ENCODE measurements at places on chromosomes 1 and 21. TPM values are rescaled to one million over a fixed set of nuclear protein-coding genes. Genes with fewer than 3 reads are reported as not detected.

DNA sequence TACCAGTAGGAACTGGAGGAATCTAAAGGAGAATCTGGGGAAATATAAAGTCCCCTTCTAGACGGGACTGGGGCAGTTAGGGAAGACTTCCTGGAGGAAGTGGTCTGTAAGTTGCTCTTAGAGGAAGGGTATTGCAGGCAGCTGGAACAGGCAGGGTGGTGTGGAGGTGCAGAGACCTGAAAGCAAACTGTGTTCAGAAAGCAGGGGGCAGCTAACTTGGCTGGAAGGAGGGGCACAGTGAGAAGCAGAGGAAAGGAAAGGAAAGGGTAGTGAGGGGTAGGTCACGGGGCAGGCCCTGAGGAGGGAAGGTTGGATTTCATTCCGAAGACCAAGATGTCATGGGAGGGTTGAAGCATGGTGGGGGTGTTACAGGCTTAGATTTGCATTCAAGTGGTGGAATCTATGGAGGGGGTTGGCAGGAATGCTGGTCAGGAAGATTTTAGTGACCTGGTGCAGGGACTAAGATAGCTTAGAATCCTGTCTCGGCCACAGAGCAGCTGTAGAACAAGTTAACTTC lies 240.7 kb downstream of the FOXD2 start:
- H3K4me1 ChIP-seq, result no peaks in the 10 kb centered on the region
- H3K36me3 ChIP-seq, result no peaks in the 10 kb centered on the region
- no peak overlapping the region for H3K4me3 ChIP-seq
- H3K27ac ChIP-seq, result no peak overlapping the region

DNA sequence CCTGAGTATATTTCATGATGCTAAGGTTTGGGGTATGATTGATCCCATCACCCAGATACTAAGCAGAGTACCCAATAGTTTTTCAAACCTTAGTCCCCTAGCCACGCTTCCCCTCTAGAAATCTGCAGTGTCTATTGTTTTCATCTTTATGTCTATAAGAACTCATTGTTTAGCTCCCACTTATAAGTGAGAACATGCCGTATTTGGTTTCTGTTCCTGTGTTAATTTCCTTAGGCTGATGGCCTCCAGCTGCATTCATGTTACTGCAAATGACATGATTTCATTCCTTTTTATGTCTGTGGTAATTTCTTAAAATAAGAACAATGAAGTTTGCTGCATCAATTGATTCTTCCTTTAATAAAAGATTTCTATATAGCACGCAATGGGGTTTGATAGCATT lies 301.3 kb downstream of the PLPP3 start:
- DNase-seq, result no peak
- no peaks in the 10 kb centered on the region for H3K4me1 ChIP-seq
- no peak overlapping the region for H3K27ac ChIP-seq
- H3K27me3 ChIP-seq, result peaks cover 3% of the 10 kb centered on the region

GRCh38 chr1:167871331-167871730 lies 42.6 kb downstream of the ADCY10 start:
- no peak overlapping the region for H3K27ac ChIP-seq
- no peaks in the 10 kb centered on the region for H3K4me1 ChIP-seq
- no peak for DNase-seq
- no peak overlapping the region for H3K4me3 ChIP-seq
- H3K36me3 ChIP-seq, result no peaks in the 10 kb centered on the region
- no peaks in the 10 kb centered on the region for H3K27me3 ChIP-seq

- H3K27me3 ChIP-seq, result peaks cover 18% of the 10 kb centered on the region
- H3K4me1 ChIP-seq, result no peaks in the 10 kb centered on the region
- no peaks in the 10 kb centered on the region for H3K36me3 ChIP-seq
- no peak for DNase-seq
- H3K4me3 ChIP-seq, result no peak overlapping the region
- no peak overlapping the region for H3K27ac ChIP-seq
Measured at GRCh38 chr1:230463760-230464159, 37.6 kb upstream of the PGBD5 start.

Gene H3-3A
- 174 TPM for total RNA-seq

Gene ZNF593OS
- not detected for total RNA-seq

Gene TP73
- total RNA-seq, result 5.7 TPM

Gene DHX9
- total RNA-seq, result 217 TPM

Gene GJA5
- total RNA-seq, result not detected

Gene RIPPLY3
- total RNA-seq, result not detected
